Right forelimb (tissue), 1 donor: ENCODE measurements at places on chromosomes 6 and 20.
A peak's percentile ranks its signal among the peaks of the same experiment; 100 is the strongest.

GRCh38 chr6:34462551-34462971 lies 3.3 kb upstream of the PACSIN1 start:
- no peak for DNase-seq

- no peak for DNase-seq
These were observed 3.2 kb downstream of the HDAC2 start for GRCh38 chr6:113967777-113968176.

DNA sequence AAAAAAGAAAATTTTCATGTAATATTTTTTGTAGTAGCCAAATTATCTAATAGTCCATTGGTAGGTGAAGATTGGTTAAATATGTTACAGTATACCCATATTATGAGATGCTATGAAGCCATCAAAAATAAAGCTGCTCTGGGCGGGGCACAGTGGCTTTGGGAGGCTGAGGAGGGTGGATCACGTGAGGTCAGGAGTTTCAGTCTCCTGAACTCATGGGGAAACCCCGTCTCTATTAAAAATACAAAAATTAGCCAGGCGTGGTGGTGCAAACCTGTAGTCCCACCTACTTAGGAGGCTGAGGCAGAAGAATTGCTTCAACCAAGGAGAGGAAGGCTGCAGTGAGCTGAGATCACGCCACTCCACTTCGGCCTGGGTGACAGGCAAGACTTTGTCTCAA lies 360.5 kb downstream of the KIF16B start:
- no peak for DNase-seq

DNA sequence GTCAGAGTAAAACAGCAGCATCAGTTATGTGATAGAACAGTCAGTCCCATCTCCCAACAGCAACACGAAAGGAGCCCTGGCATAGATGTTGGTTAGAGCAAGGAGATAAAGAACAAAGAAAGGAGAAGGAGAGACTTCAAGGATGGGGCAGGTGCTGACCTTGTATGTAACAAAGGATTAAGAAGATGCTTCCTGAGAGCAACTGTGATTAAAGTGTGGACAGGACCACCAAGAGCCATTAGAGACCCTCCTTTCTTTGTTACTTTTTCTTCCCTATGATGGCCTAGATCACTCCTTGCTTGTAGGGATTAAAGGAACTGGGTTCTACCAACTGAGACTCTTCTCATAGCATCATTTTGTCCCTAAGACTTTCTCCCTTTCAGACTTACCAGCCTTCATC lies 75.2 kb upstream of the GPR6 start:
- no peak for DNase-seq

DNA sequence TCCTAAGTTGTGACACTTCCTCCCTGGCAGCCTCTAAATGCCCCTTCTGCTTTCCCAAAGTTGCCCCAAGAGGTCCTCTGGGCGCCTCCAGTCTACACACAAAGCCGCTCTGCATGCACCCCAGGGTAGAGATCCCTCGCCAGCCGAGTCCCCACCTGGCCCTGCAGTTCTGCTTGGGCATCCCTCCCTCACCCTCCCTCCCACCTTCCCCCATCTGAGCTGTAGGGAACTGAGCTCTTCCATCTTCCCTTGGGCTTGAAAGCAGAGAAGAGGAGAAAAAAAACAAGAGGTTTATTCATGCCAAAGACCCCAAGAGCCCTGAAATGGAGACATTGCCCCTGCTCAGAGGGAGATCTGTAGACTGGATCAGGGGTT lies 5.7 kb upstream of the FGD2 start:
- DNase-seq, result no peak

DNA sequence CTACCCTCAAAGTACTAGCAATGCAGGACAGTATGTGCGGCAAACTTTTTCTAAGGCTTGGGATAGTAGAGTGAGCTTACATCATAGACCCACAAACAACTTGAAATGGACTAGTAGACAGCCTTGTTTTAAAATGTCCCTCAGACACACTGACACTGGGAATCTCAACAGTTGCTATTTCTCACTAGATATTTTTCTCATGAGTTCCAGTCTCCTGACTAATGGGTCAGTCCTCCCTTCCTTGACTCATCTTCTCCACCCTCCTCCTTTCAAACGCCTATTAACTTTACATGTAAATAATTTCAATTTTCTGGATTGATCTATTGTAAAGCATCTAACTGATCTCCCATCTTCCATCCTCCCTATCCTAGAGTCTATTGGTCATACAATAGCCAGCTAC lies 308.3 kb upstream of the PREP start:
- no peak for DNase-seq

GRCh38 chr6:79066330-79066729 lies 11.7 kb downstream of the PHIP start:
- DNase-seq, result no peak

DNA sequence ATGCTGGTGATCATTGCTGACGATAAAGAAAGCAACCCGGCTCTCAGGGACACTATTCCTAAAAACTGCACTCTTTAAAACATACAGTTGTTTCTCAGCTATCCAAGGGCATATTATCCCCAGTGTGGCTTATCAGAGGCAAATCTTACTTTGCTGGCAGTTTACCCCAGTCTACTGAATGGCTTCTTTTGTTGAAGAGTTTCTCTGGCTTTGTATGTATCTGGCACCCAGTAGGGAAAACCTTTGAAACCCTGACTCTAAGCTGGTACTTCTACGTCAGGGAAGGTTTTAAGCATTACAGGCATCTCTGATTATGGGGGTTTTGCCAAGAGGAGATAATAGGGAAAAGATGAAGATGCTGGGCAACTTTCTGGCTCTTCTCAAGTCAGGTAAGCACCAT lies 637.6 kb upstream of the CHD6 start:
- DNase-seq, result no peak

- DNase-seq, result no peak
These were observed 199.9 kb downstream of the EPHA7 start for GRCh38 chr6:93219447-93219846.

DNA sequence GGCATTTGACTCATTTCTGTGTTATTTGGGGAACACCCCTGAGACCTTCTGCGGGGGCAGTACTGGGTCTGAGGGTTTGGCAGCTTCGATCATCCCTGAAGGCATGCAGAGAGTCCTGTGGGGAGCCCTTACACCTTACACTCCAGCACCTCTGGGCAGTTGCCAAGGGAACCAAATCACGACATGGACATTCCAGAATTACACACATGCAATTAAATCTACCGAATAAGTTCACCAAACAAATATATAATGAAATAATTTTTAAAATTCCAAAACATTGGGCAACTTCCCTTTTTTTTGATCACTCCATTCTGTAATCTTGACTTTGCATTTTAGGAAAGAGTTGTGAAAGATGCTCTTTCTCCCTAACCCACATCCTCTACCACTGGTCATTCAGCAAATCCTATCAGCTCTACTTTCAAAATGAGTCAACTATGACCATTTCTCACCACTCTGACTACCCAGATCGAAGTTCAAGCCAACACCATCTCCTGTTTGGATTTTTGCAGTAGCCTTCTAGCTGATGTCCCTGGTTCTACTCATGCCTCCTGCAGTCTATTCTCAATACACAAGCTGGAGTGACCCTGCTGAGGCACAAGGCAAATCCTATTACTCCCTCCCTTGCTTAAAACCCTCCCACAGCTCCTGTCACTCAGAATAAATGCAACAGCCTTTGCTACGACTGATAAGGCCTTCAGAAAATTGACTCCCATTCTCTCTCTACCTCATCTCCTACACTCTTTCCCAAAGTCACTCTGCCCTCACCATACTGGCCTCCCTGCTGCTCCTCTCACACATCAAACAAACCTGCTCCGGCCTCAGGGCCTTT lies 533.3 kb downstream of the HACE1 start:
- DNase-seq, result no peak

DNA sequence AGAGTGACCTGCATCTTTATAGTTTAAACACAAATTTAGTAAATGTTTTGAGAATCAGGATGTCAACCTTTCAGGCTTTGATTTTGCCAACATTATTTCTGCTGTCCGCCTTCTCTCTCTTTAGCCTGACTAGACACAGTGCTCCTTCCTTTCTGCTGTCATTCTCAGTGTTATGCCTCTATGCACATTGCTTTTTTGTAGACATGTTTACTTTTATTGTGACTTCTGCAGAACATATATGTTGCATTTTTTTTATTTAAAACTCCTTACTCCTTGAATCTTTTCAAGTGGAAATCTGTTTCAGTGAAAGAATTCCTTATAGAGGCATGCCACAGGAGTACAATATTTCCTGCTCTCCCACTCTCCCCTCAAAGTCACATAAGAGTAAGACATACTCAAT lies 64.2 kb downstream of the LAMA4 start:
- no peak for DNase-seq

DNA sequence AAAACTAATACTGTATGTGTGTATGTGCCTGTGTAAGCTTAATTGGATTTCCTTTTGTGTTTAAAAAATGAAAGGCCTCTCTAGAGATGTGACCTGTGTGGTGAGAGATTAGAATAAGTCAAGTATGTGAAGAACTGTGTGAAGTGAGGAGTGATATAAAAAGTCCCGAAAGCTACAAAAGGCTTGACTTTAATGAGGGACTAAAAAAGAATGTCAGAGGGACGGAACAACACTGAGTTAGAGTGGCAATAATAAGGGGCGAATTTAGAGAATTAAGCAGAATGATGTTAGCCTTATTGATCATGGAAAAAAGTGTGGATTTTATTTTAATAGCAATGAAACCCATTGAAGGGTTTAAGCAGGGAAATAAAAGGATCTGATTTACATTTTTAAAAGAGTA lies 1281.2 kb upstream of the ADGRB3 start:
- DNase-seq, result no peak

GRCh38 chr6:1024587-1024986 lies 287.3 kb upstream of the FOXQ1 start:
- peak; percentile 58 for DNase-seq

- DNase-seq, result peak; percentile 67
These were observed 44.9 kb upstream of the ID1 start for GRCh38 chr20:31560094-31560745.

- no peak for DNase-seq
These were observed 19.6 kb downstream of the SERPINB6 start for GRCh38 chr6:2951728-2952127.

GRCh38 chr6:137728386-137729349 lies 138.4 kb upstream of the TNFAIP3 start:
- DNase-seq, result no peak

- no peak for DNase-seq
These were observed 55.9 kb downstream of the BCAS4 start for GRCh38 chr20:50850721-50851286.

DNA sequence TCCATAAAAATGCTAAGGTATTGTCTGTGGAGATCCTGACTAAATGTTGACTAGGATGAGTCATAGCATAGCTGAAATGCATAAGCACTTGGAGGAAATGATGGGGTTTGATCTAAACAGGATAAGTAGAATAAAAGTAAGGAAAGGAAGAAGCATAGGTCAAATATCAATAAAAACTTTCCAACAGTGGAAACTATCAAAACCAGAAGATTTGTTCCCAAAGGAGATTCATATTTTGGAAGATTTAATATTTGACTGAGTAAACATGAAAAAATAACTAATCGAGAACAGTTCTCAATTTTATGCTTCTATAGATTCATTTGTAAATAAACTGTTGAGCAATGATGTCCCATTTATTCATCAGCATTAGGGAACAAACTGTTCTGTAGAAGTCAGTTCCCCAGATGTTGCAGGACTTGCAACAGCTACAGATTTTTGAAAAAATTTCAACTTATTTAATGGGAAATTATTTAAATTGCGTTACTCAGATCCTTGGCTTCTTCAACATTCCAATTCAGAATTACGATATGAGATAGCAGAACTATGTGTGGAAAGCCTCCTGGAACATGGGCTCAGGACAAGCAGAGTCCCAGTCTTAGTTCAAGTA lies 133.7 kb upstream of the TBX18 start:
- DNase-seq, result no peak

DNA sequence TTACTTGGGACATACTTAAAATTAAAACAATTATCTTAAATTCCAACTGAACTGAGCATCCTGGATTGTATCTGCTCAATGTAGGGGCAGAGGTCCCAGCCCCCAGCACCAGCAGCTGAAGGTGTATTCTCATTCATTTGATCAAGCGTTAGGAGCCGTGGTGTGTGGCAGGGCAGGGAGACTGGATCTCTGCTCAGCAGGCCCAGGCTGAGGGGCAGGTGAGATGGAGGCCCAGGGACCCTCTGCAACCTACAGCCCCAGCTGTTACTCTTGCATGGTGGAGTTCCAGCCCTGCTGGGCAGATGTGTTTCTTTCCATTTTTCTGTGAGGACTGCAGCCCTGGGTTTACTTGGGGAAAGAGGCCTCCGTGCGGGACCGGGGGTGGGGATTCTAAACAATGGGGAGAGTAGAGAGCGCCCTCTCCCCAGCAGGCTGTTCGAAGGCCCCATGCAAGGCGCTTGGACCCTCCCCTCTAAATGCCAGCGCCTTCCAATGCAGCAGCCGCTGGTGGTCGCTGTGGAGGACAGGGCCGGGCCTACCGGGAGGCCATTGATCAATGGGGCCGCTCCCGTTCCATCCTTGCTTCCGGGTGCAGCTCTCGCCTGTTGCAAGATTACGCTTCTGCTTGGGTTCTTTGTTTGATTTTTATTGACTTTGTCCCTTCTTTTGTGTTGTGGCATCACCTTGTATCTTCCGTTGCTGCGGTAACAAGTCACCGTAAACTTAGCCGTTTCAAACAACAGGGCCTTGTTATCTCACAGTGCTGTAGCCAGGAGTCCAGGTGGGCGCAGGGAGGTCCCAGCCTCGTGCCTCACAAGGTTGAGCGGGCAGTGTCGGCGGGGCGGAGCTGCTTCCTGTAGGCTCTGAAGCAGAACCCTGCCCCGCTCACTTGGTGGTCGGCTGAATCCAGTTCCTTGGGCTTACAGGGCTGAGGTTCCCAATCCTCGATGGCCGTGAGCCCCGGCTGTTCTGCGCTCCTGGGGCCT lies 134.8 kb upstream of the PHACTR3 start:
- peak; percentile 11 for DNase-seq

DNA sequence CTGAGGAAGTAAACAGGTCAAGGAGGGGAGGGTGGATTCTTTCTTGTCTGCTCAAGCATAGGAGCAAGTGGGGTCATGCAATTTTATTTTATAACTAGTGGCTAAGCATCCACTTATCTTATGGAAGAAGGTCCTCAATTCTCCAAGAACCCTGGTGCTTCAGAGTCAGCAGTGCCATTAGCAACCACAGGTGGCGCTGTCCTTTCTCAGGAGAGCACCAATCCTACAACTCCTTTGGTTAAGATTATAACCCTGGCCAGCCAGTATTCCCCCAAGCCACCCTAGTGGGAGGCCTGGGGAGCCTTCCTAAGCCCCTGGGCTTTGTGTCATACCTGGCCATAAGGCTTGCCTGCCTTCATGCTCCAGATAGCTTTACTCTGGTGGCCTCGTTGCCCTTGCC lies 60.7 kb downstream of the PCSK2 start:
- no peak for DNase-seq

- DNase-seq, result no peak
These were observed 50.6 kb upstream of the SLC32A1 start for GRCh38 chr20:38673725-38674091.

- no peak for DNase-seq
These were observed 6.4 kb downstream of the VNN2 start for GRCh38 chr6:132751306-132751705.
